ENCODE measurements at places on chromosomes 13 and 19.

- H3K4me3 ChIP-seq: no peak overlapping the region
- no peak overlapping the region for H3K27ac ChIP-seq
- H3K36me3 ChIP-seq: no peaks in the 10 kb centered on the region
- no peak for DNase-seq
- peaks cover 3% of the 10 kb centered on the region for H3K27me3 ChIP-seq
- H3K4me1 ChIP-seq: no peaks in the 10 kb centered on the region
Observed at GRCh38 chr19:29650772-29651387, 14.4 kb upstream of the PLEKHF1 start.

GRCh38 chr13:98652276-98652675 is 75.4 kb upstream of the STK24 start:
- no peak overlapping the region for H3K27ac ChIP-seq
- no peak for DNase-seq

DNA sequence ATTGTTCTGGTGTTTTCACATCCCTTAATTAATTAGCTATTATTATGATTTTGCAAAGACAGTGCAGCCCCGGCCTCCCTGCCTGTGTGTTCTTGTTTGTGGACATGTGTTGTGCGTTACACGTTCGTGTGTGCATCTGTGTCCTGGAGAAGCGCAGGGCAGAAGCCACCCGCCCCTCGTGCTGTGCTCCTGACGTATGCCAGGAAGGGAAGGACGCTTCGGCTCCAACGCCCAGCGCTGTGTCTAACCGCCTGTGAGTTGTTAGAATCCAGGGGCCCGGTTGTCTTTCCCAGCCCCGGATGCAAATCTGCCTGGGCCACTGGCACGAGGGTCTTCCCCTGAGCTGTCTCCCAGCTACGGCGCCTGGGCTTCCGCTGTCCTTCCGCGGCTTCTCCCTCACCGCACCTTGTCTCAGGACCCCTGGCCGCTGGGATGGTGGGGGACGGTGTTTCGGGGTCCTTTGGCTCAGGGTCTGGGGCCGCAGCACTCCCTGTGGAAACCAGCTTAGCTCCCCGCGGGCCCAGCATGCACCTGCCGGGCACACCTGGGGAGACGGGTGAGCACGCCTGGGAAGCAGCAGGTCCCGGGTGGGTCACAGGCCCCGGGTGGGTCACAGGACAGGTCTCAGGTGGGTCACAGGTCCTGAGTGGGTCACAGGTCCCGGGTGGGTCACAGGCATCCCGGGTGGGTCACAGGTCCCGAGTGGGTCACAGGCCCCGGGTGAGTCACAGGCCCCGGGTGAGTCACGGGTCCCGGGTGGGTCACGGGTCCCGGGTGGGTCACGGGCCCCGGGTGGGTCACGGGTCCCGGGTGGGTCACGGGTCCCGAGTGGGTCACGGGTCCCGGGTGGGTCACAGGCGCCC is 51.5 kb downstream of the GAS6 start:
- H3K27me3 ChIP-seq: peaks cover 9% of the 10 kb centered on the region
- H3K36me3 ChIP-seq: peaks cover 25% of the 10 kb centered on the region
- DNase-seq: no peak
- H3K4me3 ChIP-seq: no peak overlapping the region

DNA sequence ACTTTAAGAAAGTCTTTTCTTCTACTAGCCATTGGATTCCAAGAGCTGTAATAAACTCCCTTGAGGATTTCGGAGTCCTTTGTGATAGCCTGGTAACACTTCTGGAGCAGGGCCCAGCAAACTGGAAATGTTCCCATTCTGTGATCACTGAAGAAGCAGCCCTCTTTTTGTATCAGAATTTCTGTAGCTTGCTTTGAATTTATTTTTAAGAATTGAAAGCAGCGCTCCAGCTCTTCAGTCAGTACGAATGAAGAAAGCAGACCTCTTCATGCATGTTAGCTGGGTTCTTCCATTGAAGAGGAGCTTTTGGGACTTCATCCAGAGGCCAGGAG is 141.5 kb downstream of the AKAP11 start:
- no peak overlapping the region for H3K4me3 ChIP-seq
- no peak overlapping the region for H3K27ac ChIP-seq
- peaks cover 2% of the 10 kb centered on the region for H3K27me3 ChIP-seq
- peaks cover 9% of the 10 kb centered on the region for H3K4me1 ChIP-seq
- DNase-seq: no peak

- H3K27me3 ChIP-seq: no peaks in the 10 kb centered on the region
- H3K27ac ChIP-seq: peak overlapping the region; percentile 41
- no peaks in the 10 kb centered on the region for H3K36me3 ChIP-seq
Observed at GRCh38 chr13:46665248-46665632, 112.3 kb downstream of the LRCH1 start.

DNA sequence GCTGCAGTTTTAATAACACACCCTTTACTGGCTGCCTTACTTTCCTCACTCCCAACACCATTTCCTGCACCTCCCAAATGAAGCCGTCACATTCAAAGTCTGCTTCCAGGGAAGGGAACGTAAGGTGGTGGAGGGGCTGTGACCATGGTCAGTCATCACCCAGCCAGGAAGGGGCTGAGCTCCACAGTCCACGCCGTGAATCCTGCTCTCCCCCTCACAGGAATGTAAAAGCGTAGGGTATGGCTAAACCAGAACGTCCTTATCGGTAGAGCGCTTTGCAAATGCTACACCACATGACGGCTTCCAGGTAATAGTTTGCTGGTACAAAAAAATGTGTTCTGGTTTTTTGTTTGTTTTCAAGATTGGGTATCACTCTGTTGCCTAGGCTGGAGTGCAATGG is 7.0 kb downstream of the NUMBL start:
- H3K4me1 ChIP-seq: peaks cover 4% of the 10 kb centered on the region
- no peak for DNase-seq
- H3K4me3 ChIP-seq: no peak overlapping the region
- H3K27ac ChIP-seq: no peak overlapping the region
- peaks cover 2% of the 10 kb centered on the region for H3K27me3 ChIP-seq
- peaks cover 11% of the 10 kb centered on the region for H3K36me3 ChIP-seq

- no peaks in the 10 kb centered on the region for H3K36me3 ChIP-seq
- peaks cover 6% of the 10 kb centered on the region for H3K27me3 ChIP-seq
- peaks cover 11% of the 10 kb centered on the region for H3K4me1 ChIP-seq
- peak within 1 kb of the TSS; percentile 88 for H3K4me3 ChIP-seq
Observed at GRCh38 chr19:38975214-38975860, at the start of gene FBXO17. FBXO17 (minus strand) TSS chr19:38975742; CDS start chr19:38950319, 25,423 bp downstream.

DNA sequence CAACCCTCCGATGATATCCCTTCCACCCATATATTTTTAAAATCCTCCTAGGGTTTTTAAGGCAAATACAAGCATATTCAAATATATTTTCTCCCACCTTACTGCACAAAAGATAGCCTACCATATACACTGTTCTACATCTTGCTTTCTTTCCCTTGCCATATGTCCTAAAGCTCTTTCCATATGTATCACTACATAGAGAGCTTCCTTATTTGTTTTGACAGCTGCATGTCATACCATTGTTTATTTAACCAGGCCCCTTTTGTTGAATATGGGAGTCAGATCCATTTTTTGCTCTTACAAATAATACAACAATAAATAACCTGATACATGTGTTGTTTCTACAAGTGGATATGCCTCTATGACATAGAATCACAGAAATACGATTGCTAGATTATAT is 32.8 kb upstream of the WDFY2 start:
- H3K27me3 ChIP-seq: no peaks in the 10 kb centered on the region
- no peaks in the 10 kb centered on the region for H3K36me3 ChIP-seq
- H3K27ac ChIP-seq: no peak overlapping the region
- H3K4me1 ChIP-seq: no peaks in the 10 kb centered on the region
- H3K4me3 ChIP-seq: no peak overlapping the region

DNA sequence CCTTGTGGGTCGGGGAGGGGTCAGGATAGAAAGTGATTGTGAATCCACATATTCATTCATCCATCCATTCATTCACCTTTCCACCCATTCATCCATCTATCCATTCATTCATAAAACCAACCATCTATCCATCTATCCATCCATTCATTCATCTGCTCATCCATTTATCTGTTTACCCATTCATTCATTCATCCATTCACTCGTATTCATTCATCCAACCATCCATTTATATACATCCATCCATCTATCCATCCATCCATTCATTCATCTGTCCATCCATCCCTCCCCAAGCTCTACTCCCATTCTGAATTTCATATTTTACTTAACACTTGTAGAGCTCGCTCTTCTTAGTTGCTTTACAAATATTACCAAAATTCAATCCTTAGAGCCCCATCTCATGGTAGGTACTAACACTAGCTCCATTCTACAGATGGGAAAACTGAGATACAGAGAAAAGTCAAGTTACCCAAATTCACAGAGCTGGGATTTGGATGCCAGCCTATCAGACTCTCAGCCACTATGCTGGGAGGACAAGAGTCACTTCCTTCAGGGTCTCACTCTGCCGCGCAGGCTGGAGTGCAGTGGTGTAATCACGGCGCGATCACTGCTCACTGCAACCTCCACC is 37.6 kb downstream of the PIN1 start:
- no peaks in the 10 kb centered on the region for H3K36me3 ChIP-seq
- H3K27me3 ChIP-seq: peaks cover 3% of the 10 kb centered on the region
- H3K4me1 ChIP-seq: no peaks in the 10 kb centered on the region
- H3K27ac ChIP-seq: no peak overlapping the region
- no peak overlapping the region for H3K4me3 ChIP-seq

DNA sequence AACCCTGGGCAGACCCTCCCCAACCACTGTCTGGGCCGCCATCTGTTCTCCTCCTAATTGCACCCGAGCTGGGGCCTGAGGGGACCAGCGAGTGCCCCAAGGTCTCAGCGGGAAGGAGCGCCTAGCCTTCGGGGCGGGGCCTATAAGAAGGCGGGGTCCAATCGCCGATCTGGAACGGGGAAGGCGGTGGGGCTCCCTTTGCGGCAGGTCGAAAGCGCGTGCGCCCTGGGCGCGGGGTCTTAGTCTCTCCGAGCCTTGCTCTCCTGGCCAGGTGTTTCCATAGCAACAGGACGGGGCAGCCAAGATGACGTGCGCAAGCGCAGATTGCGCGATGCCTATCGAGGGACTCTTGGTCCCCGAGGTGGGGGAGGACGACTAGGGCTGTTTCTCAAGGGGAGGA is 2.8 kb downstream of the MAST1 start:
- peak overlapping the region; percentile 98 for H3K27ac ChIP-seq
- H3K4me3 ChIP-seq: peak overlapping the region; percentile 95
- H3K4me1 ChIP-seq: peaks cover 47% of the 10 kb centered on the region
- DNase-seq: peak; percentile 99

DNA sequence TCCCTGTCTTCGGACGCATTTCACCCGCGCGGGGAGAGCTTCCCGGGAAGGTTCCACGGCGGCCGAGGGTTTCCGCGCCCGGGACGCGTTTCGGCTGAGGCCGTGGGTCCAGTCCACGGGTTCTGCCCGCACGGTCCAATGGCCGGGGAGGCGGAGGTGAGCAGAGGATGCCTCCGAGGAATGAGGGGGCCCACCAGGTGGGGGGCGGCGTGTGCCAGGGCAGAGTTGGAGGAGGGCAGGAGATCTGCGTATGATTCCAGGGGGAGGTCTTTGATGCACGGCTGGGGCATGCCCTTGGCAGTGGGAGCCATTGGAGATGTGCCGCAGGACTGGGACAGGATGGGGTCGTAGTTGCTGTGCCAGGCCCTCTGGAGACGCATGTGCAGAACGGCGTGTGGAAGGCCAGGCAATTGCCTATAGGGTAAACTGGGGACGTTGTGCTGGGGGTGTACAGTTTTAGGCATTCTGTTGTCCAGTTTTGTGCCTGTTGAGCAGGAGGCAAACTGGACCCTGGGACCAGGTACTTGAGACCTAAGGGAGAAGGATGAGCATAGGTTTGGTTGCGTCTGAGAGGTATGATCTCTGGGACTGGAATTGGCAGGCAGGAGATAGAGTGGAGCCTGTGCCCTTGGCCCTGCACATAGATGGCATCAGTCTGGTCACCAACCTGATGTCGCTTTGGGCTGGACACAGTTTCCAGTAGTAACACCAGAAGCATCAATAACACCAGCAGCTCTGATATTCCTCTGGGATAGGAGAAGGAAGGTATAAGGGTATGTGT is 751 bp downstream of the ZNF584 start:
- H3K27ac ChIP-seq: peak overlapping the region; percentile 53
- peaks cover 11% of the 10 kb centered on the region for H3K4me1 ChIP-seq
- peak overlapping the region; percentile 90 for H3K4me3 ChIP-seq
- peaks cover 14% of the 10 kb centered on the region for H3K27me3 ChIP-seq
- DNase-seq: no peak
- no peaks in the 10 kb centered on the region for H3K36me3 ChIP-seq

- H3K27ac ChIP-seq: peak overlapping the region; percentile 2
- H3K36me3 ChIP-seq: no peaks in the 10 kb centered on the region
Observed at GRCh38 chr13:55038230-55038629, 2009.6 kb downstream of the OLFM4 start.

DNA sequence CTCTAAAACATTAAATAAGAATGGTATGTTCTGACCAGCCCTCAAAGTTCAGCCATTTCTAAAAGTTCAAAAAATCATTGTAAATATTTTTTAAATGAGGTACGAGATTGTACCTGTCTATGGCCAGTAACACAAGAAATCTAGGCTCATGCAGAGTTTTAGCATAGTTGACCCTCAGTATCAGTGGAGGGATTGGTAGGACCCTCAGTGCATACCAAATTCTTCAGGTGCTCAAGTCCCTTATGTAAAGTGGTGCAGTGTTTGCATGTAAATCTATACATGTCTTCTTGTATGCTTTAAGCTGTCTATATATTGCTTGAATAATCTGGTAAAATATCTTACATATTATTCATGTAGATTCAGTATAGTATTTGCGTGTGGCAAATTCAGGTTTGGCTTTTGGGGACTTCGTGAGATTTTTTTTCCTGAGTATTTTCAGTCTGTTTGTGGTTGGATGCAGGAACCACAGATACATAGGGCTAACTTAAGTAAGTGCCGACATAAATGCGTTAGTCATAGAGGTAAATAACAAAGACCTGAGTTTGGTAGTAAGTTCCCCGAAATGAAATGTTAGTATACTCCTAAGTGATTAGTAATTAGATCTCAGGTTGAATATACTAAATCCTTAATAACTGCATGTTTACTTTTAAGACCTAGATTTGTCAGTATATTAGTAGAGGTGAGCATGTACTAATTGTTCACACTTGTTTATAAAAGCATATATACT is 7.8 kb downstream of the MIR17HG start:
- DNase-seq: no peak
- no peaks in the 10 kb centered on the region for H3K36me3 ChIP-seq
- no peaks in the 10 kb centered on the region for H3K27me3 ChIP-seq
- H3K4me3 ChIP-seq: no peak overlapping the region
- peaks cover 17% of the 10 kb centered on the region for H3K4me1 ChIP-seq

DNA sequence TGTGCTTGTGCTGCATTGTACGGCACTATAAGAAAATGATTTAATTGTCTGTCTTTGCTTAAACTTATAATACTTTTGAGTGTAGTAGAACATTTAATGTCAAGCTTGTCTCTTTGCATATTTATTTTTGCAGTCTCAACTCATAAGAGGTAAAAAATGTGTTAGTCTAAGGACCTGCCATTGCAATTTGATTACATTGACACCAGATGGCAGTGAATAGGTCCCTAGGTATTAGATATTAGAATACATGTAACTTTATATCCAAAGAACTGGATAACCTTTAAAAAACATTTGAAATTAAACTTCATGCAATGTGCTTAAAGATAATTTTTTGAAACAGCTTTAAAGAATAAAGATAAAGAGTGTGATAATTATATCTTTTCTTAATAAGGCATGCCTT is 1421.3 kb downstream of the OLFM4 start:
- H3K36me3 ChIP-seq: peaks cover 15% of the 10 kb centered on the region
- H3K4me1 ChIP-seq: no peaks in the 10 kb centered on the region
- no peak for DNase-seq

- no peak overlapping the region for H3K27ac ChIP-seq
- no peak overlapping the region for H3K4me3 ChIP-seq
- peaks cover 5% of the 10 kb centered on the region for H3K27me3 ChIP-seq
- no peaks in the 10 kb centered on the region for H3K4me1 ChIP-seq
- DNase-seq: no peak
Observed at GRCh38 chr19:38155453-38155852, 68.6 kb downstream of the DPF1 start.

- no peaks in the 10 kb centered on the region for H3K36me3 ChIP-seq
- no peaks in the 10 kb centered on the region for H3K27me3 ChIP-seq
- no peak for DNase-seq
- H3K4me1 ChIP-seq: peaks cover 18% of the 10 kb centered on the region
- H3K27ac ChIP-seq: peak overlapping the region; percentile 81
Observed at GRCh38 chr13:78326633-78327032, 276.7 kb downstream of the POU4F1 start.
